ENCODE measurements at places on chromosomes 4 and X.

GRCh38 chr4:52051213-52051614 is at the start of gene SPATA18:
SPATA18 (plus strand) TSS chr4:52051304; CDS start chr4:52051705, 401 bp downstream.
- no peak for DNase-seq

GRCh38 chrX:55486736-55487135 is 2.9 kb downstream of the USP51 start:
- no peak for DNase-seq

GRCh38 chr4:156803056-156803455 is 168.5 kb downstream of the PDGFC start:
- no peak for DNase-seq

- no peak for DNase-seq
These were observed 62.2 kb downstream of the RELL1 start for GRCh38 chr4:37623940-37624339.

DNA sequence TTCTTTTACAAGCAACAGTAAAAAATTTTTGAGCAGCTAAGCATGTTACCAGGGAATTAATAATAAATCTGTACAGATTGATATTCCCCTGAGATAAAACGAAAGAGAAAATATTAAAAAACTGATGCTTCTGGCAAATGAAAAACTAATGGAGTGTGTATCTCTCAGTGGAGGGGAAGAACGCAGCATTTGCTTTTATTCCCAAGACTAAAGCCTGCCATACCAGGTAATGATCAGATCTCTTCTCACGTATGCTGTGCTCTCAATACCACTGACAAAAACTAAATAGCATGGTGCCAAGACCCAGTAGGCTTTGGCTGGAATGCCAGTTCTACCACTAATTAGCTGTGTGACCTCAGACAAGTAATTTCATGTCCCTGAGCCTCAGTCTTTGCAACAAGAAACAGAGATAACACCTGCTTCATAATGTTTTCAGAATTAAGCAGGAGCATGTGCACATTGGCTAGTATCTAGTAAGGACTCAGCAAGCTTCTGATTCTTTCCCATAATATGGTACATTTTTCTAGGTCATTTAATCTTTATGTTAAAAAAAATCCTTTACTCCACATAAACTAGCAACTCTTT is 179.6 kb downstream of the CENPC start:
- no peak for DNase-seq

DNA sequence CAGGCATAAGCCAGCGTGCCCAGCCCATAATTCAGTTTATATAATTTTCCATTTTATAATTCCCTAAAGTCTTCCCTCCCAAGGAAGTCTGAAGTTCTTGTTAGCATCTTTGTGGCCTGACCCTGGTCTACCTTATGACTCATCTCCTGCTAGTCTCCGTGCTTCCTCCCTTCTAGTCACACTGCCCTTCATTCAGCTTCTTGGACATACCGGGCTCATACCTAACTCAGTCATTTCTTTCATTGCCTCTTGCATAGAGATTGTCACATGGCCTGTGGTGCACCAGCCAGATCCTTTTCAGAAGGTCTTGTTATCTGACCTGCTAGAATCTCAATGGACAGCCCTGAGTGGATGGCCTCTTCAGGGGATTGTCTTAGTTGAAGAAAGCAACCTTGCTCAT is 22.8 kb upstream of the MAML3 start:
- no peak for DNase-seq

DNA sequence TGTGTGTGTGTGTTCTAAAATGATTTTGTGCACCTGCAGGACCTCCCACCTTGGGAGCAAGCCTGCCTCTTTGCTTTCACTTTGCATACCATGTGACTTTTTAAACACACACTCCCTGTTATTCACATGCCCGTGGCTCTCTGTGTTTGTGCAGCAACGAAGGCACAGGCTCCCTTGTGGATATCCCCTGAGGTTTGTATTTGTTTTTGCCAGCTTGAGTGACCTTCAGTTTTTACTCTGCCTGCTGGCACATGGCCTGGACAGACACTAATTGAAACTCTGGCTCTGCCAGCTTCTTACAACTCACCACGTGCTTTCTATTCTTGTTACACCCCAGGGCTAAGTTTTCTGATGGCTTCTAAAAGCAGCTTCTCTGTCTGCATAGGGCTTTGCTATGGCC is 885.8 kb downstream of the SH3BGRL start:
- DNase-seq, result no peak

DNA sequence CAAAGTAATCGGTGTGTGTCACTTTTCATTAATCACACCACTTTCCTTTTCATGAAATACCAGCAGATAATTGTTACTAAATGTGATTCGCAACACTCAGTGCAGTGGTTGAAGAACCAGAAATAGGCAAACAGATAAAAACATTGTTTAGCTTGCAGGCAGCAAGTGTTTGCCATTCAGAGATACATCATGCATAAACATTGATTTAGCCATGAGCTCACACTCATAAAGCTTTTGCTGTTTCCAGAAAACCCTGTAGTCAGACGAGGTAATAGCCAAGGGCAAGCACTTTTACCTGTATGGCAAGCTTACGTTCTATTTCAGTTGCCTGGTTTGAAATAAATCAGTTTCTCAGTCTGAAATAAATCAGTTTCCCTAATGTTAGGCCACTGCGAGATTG is 542.0 kb upstream of the TENM3 start:
- no peak for DNase-seq

GRCh38 chr4:112951362-112952312 is 97.8 kb upstream of the ANK2 start:
- DNase-seq, result no peak

- no peak for DNase-seq
These were observed 42.7 kb downstream of the TMEM156 start for GRCh38 chr4:38989487-38989886.

DNA sequence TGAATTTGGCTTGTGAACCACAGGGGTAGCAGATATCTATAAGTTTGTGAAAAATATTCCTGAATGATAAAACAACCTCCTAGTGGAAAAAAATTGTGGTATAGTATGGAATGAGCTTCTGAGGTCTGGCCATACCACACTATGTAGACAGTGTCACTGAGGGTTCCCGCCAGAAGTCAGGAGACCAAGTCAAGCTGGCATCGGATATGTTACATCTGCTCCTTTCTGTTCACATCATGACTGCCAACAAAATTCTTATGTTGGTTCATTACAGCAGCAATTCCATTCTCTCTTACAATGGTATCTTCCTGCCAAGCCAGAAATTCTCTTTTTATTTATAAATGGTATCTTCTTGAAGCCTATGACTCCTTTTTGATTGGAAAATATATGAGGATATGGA is 273.0 kb downstream of the PPP3CA start:
- DNase-seq, result no peak

DNA sequence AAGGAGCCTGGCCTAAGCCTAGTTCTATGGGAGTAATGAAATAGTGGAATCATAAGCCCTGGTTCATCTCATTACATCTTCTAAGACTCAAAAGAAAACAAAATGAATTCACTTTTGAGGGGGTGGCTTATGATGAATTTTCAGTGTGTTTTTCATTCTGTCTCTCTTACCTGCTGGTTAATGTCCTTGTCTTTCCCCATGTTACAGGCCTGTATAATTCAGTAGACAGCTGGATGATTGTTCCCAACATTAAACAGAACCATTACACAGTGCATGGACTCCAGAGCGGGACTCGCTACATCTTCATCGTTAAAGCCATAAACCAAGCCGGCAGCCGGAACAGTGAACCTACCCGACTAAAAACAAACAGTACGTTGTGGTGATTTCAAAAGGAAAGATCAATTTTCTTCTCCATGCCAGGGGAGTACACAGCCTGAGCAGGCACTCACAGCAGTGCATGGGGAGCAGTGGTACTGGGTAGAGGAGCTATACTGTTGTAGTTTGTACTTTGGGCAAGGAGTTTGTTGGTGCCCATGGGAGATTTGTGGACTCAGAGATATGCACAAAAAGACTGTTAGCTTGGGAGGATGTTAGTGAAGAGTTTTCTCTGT is 57.9 kb downstream of the TEX13B start:
- DNase-seq, result no peak

- no peak for DNase-seq
These were observed 36.6 kb upstream of the HGFAC start for GRCh38 chr4:3405176-3405575.

GRCh38 chr4:39022241-39022640 is 10.0 kb downstream of the TMEM156 start:
- DNase-seq, result no peak

DNA sequence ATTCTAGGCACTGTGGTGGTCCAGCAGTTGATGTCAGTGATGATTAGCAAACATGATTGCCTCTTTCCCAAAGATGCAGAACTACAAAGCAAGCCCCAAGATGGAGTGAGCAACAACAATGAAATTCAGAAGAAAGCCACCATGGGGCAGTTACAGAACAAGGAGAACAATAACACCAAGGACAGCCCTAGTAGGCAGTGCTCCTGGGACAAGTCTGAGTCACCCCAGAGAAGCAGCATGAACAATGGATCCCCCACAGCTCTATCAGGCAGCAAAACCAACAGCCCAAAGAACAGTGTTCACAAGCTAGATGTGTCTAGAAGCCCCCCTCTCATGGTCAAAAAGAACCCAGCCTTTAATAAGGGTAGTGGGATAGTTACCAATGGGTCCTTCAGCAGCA is 365.3 kb downstream of the MAPK10 start:
- DNase-seq, result no peak

GRCh38 chrX:16771483-16772398 is 14.5 kb upstream of the TXLNG start:
- no peak for DNase-seq

DNA sequence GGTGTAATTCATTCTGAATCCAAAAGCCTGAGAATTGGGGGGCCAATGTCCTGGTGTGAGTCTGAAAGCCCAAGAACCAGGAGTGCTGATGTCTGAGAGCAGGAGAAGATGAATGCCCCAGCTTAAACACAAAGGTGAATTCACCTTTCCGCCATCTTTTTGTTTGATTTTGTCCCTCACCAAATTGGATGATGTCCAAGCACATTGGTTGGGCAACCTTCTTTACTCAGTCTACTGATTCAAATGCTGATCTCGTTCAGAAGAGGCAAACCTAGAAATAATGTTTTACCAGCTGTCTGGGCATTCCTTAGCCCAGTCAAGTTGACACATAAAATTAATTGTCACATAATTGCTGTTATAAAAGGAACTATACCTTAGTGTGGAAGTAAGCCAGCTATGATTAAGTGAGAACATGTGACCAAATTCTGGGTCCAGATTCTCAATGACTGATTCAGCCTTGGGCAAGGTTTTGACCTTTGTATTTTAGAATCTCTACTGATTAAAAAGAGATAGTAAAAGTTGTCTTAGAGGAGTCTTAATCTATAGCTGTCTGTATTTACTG is 34.5 kb upstream of the SLC4A4 start:
- DNase-seq, result no peak

DNA sequence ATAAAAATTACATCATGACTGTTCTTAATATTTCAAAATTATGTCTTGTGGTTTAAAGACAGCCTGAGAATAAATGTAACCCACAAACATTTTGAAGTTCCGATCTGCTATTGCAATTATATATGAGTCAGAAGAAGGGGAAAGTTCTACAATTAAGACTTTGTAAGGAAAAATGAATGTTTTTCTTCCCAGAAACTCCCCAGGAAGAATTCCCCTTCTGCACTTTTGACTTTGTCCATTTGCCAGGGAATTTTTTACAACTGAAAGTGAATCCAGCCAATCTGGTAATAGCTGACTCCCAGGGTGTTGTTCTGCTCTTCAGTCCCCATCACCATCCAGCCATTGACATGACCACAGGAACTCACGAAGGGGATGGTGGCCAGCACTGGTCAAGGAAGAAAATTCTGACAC is 61.6 kb upstream of the NOCT start:
- DNase-seq, result no peak

DNA sequence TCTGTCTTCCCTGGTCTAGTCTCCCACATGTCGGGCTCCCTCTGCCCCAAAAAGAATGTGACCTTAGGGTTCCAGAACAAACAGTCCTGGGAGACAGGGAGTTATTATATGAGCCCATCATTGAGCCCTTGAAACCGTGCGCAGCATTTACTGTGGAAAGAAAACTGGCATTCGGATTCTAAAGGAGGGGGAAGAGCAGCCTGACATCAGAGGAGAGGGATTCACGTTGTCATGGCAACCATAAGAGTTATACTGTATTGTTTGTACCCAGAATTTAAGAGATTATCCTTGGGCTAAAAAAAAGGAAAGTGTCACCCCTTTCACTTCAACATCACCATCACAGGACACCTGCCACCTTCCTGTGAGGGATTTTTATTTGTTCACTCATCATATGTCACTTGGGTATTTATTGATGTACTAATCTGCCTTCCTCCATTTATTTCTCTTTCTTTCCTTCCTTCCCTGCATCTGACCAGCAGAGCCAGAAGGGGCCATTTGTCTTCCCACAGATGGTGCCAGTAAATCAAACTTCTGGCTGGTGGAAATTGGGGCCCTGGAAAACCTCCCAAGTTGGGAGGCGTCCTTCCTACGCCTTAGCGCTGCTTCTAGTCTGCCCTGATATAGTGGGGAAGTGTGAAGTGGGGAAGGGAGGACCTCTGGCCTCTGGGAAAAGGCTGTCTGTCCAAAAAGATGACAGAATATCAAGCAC is 64.9 kb upstream of the FRMPD3 start:
- no peak for DNase-seq

- no peak for DNase-seq
These were observed 61.8 kb downstream of the SMARCA5 start for GRCh38 chr4:143575331-143575730.

DNA sequence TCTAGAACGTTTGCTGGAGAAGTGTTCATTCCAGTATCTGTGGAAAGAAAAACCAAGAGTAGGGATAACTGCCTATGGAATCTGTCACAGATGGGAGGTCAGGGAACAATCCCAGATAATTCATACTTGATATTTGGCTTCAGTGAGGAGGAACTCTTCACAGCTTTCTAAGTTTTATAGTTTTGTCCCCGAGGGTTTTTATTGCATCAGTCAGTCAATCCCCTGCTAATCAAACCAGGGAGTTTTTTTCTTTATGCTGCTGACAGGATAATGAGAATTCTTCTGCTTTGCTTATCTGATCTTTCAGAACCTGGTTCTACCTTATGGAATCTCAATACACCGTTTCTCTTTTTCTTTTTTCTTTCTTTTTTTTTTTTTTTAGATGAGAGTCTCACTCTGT is 633 bp upstream of the TRIML2 start:
- DNase-seq, result no peak

GRCh38 chr4:23920296-23920695 is 30.4 kb upstream of the PPARGC1A start:
- no peak for DNase-seq

DNA sequence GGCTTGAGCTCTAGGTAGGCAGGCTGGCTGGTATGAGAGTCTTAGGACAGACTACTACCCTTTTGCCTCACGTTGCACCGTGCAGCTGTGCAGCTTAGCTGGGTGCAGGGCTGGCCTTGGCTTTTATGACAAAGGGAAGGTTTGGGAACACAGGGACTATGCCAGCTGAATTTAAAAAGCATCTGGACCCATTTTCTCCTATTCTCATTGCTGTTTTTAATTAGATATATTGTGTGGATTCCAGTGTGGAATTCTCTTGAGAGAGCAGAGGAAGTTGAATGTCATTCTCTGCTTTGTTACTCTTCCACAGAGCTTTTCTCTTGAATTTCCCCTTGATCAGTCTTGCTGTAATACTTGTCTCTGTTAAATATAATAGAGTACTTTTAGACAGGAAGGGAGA is 192.7 kb downstream of the ZNF330 start:
- no peak for DNase-seq

- DNase-seq, result no peak
These were observed 126.7 kb upstream of the EDNRA start for GRCh38 chr4:147354237-147354636.

- no peak for DNase-seq
These were observed 156.6 kb upstream of the CTSO start for GRCh38 chr4:156109943-156110900.
